ENCODE measurements at places on chromosomes 16 and 17.

- DNase-seq, result no peak
Observed at GRCh38 chr16:8814095-8814806, 16.6 kb downstream of the PMM2 start.

- DNase-seq, result no peak
Observed at GRCh38 chr16:35744726-35745125, 2285.3 kb downstream of the TP53TG3F start.

DNA sequence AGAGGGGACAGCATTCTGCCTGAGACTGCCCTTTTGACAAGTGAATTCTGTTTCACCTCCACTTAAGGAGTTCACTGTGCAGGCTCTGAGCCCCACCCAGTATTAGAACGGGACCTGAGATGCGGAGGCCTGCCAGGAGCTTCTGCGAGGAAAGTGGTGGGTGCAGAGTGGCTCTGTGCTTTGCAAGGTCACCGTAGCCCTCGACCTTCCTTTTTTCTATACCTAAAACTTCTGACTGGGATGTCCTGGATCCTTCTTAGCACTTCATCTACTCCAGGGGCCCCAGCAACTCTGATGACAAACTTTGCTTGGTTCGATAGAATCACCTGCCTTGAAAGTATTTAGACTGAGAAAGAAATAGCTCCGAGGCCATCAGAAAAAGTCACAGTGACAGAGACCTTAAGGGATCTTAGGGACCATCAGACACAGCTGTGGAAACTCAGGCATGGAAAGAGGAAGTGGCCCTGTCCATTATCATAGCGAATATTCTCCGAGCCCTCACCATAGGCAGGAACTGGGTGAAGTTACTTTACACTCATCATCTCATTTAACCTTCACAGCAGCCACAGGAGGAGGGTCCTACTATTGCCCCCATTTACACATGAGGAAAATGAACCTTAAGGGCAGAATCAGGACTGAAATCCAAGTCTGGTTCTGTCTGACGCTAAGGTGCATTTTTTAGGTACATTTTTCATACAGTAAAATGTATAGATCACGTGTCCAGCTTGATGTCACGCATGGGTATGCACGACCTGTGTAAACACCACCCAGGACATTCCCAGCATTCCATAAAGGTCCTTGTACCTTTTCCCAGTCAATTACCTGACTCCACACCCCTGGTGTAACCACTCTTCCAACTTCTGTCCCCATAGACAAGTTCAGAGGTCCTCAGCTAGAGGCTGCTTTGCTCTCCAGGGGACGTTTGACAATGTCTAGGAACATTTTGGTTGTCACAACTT, 676 bp upstream of the KRT13 start:
- no peak for DNase-seq

DNA sequence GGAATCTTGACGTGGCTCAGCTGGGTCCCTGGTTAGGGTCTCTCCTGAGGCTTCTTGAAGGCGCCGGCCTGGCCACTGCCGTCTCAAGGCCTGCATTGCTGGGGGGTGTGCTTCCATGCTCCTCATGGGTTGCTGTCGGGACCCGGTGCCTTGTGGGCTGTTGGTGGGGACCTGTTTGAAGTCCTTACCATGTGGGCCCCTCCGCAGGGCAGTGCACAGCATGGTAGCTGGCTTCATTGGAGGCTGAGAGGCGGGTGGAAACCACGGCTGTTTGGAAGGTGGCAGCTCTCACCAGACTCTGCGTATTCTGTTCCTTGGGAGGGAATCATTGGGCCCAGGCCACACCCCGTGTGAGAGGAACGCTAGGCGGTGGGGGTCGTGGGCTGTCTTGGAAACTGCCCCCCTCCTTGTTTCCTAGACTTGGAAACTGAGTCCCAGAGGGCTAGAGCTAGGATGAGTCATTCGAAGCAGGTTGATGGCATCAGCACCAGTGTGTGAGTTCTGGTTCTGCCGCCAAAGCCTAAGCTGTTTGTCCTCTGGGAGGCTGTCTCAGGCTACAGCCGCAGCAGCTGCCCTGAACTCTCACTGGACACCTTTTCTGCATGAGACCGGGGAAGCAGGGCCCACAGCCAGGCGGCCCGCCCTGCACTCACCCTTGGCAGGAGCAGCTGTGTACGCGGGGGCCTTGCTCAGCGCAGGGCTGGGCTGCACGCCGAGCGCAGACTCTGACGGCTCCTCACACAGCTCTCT, 35.2 kb downstream of the ZNF750 start:
- no peak for DNase-seq

GRCh38 chr16:69465881-69466280, 41.5 kb downstream of the CYB5B start:
- no peak for DNase-seq

GRCh38 chr17:50101346-50102163, 6.4 kb downstream of the PDK2 start:
- no peak for DNase-seq

- DNase-seq, result no peak
Observed at GRCh38 chr17:16516594-16517051, 24.6 kb upstream of the LRRC75A start.

Measured in activated naive CD4-positive, alpha-beta T cell (primary cell).